ENCODE measurements at places on chromosomes 3 and 15.
A peak's percentile ranks its signal among the peaks of the same experiment; 100 is the strongest.

- peak; percentile 94 for DNase-seq
Observed at GRCh38 chr3:16441371-16441875, 72.1 kb downstream of the RFTN1 start.

DNA sequence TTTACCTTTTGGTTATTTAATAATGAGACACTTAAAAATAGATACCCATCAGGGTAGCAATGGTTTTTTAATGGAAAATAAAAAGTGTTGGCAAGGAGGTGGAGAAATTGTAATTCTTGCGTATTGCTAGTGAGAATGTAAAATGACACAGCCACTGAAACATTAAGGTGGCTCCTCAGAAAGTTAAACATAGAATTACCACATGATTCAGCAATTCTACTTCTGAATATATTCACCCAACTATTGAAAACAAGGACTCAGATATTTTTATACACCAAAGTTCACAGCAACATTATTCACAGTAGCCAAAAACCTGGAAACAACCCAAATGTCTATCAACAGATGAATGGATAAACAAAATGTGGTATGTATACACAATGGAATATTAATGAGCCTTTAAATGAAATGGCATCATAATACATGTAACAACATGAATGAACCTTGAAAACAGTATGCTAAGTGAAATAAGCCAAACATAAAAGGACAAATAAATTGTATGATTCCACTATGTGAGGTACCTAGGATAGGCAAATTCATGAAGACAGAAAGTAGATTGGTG lies 163.5 kb downstream of the IMPG2 start:
- no peak for DNase-seq

DNA sequence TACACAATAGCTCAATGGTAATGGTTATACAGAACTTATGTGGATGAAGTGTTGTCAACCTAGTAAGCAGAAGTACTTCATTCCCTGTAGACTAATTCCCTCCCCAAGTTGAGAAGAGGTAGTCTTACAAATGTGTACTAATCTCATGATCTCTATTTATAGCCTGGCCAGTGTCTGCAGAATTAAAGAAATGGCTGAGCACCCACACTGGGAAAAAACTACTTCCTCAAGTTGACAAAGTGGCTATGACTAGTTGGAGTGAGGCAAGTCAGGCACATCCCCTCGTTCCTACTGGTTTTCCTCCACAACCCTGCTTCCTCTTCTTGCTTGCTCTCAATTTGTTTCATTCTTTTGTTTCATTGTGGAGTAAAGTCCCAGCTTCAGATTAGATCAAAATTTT lies 566.7 kb upstream of the ZNF717 start:
- DNase-seq = no peak

GRCh38 chr3:25447285-25447684 lies 19.2 kb downstream of the RARB start:
- no peak for DNase-seq

DNA sequence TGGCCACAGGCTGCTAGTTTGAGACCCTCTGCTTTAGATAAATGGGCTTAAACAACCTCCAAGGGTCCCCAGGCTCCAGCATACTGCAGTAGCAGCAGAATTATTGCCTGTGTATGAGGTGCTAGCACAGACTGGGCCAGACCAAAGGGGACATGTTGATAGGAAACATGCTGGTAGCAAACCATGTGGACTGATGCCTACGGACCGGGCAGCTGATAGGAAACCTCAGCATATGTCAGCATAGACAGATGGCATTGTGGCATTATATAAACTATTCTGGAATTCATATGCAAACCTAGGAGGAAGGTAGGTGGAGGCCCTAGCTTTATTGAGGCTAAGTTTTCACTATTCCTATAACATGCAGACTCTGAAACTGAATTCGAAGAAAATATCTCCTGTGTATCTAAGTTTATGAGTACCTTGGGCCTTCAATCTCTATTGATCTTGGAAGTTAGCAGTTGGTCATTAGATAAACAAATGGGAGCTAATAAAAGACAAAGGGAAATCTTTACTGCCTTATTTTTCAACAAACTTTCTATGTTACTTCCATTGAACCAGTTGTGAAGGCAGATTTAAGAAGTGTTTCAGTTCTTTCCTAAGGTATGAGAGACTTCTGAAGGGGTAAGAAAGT lies 1.7 kb upstream of the HGD start:
- no peak for DNase-seq

- no peak for DNase-seq
Observed at GRCh38 chr3:33848624-33849347, 50.4 kb downstream of the PDCD6IP start.

DNA sequence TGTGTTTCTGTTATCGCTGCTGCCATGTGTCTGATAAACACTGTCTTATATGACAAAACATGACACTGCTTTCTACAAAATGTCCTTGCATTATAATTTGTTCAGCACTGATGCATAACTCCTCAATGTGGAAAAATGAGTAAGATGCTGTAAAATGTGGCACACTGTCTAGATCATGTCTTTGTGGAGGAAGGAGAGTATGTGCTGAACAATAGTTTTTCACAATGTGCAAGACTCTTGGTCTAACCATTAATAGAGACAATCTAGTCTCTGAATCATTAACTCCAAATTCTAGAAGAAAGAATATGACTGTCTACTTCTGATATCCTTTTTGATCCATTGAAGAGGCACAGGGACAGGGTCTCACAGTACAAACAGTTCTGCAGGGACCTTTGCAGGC lies 127.9 kb upstream of the RARB start:
- no peak for DNase-seq

All from SK-N-DZ (cell line).